ENCODE measurements at places on chromosomes 2 and 18. TPM values are rescaled to one million over a fixed set of nuclear protein-coding genes. Genes with fewer than 3 reads are reported as not detected.

DNA sequence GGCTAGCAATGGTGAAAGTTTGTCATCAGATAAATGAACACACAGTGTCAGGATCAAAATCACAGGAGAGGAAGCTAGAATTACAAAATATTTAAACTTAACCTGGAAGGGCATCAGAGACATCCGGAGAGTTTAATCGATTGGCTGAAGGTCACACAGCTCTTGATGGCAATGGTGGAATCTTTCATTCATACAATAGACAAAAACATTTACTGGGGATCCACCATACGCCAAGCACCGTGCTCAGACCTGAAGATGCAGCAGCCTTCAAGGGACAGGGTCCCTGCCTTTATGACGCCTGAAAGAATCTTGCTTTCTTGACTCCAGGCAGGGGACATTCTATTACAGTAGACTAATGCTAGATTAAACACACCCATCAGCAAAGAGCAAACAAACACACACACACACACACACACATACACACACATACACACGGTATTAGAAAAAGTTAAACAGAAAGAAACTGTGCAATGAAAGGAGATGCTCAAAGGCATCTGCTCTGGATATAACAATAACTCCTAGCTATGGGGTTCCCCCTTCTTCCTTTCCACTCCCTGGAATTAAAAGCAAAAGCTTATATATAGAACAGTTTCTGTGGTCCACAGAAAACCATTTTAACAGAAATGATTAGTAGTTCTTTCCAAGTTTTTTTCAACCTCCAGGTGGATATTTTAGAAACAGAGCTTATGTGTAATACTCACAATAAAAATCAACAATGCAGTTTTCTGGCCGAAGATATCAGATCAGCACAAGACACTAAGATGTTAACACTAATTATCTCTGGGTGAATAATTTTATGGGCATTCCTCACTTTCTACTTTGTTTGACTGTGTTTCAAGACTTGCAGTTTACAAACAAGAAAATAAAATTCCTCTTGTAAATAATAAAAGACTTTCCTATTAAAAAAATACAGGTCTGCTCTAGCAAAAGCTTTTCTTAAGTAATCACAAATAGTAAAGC is 151.7 kb downstream of the ANKRD44 start:
- no peak for DNase-seq

DNA sequence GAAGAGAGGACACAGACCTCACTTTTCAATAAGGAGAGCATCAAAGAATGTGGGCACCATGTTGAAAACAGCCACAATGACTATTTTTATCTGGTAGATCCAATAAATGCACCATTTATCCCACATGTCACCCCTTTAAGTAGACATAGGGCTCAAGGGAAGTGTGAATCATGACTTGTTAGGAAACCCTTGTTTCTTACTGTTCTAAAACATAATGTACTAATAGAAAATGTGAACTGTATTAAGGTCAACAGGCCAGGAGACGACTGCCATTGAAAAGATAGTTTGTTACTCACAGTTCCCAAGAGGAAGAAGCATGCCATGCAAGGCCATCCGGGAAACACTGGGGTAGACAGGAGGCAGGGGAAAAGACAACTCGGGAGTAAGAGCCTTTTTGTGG is 137.7 kb downstream of the EN1 start:
- no peak for DNase-seq

Gene NFATC1
- 21.8 TPM for total RNA-seq

DNA sequence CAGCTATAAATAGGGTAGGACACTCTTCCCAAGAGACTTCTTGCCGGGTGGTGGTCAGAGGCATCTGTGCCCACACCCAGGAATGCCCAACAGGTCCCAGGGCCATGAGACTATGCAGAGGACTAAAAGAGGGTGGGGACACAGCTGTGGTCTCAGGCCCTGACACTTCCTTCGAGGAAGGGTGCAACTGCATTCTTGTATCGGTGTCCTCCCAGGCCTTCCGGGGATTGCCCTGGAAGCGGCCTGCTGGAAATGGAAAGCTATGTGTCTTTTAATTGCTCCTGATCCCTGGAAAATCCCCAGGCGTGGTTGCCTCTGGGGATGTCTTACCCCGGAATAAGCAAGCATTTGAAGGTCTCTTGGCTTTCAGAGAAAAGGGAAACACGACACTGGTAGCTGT is 176.7 kb downstream of the SOX11 start:
- no peak for DNase-seq

DNA sequence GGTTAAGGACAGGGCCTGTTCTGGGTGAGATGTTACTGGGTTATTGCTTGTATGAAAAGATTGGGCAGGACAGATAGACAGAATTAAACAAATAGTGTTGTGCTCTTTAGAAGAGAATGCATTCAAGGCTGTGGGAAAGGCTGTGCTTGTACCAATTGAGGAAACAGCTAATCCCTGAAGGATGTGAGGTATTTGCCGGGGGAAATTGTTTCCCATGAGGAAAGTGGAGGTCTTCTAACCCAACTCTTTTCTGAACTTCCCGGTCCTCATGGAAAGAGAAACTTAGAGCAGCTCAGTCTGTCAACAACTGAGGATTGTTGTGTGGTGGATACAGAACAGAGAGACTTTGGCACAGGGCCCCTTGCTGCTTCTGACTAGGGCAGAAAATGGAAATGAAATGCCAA is 9.5 kb downstream of the SLC1A4 start:
- no peak for DNase-seq

GRCh38 chr2:85022232-85022631 is 51.3 kb downstream of the KCMF1 start:
- DNase-seq, result no peak

DNA sequence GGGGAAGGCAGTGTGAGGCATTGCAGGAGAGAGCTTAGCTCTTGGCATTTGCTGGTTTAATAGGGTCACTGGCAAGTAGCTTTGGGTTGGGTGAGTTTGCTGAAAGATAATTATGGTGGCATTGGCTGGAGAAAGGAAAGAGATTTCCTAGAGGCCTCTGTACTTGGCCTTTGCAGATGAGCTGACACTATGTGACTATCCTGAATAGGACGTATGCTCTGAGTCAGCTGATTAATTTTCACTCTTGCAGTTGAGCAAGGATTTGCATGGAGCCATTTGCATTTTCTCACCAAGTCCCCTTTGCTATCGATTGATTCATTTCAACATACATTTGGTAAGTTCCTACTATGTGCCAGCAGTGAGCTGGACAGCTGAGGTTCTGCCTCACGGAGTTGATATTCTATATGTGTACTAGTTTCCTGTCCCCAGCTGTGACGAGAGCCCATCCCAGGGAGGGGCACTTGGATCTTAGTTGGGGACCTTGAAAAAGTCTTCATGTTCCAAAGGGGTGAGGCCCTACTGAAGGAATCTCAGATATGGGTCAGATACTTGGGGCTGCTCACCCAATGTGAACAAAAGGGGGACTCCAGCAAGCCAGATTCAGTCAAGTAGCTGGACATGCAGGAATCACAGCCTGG is 245.7 kb downstream of the LOXHD1 start:
- DNase-seq, result no peak

DNA sequence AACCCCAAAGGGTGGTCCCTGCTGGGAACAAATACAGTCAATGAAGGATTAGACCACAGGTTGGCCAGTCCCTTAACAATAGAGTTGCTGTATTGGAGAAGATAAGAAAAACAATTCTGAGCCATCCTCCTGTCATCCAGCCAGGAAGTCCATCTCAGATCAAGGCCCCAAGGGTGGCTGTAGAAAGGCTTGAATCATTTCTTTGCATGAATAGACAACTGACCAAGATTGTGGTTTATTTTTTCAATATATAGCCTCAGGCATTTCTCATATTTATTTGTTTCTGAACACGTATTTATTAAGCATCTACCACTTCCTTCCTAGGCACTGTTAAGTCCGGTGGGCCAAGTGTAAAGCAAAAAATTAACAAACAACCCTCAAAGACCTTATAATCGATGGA is 274.4 kb upstream of the SLC14A2 start:
- DNase-seq, result no peak

Gene GALNT13
- 0.47 TPM for total RNA-seq

DNA sequence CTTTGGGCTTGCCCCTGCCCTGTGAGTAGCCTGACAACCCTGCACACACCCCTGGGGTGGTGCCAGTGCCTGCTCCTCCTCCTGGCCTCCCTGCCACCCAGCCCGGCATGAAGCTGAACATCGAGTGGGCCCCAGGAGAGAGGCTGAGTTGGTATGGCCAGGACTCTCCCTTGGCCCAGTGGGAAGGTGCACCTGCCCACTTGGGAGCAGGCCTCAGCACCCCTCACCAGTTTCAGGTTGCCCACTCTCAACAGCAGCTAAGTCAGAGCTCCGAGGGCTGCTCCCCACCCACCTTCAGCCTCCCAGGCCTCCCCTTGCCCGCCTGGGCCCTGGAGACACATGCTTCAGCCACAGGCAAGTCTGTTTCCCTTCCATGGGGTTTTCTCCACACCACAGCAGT is 203.1 kb downstream of the KLHL29 start:
- no peak for DNase-seq

Gene IKZF2
- 12.6 TPM for total RNA-seq

Gene IL1F10
- not detected for total RNA-seq

Gene FAM110C
- total RNA-seq, result 78.6 TPM

GRCh38 chr2:109560265-109560664 is 53.5 kb downstream of the SEPTIN10 start:
- DNase-seq, result no peak

DNA sequence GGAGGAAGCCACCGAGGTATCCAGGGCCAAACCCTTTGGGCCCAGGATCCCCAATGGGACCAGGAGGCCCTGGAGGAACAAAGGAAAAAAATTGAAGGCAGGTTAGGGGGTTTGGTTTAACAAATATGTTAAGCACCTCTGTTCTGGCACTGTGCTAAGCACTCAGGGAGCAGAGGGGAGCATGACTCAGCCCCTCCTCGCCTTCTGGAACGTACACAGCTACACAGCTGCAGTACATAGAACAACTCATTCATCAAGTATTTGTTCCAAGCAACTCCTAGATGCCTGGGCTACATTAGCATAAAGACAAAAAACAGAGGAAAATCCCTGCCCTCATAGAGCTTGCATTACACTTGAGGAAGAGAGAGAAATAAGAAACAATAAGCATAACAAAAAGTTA is 153.6 kb downstream of the COL4A4 start:
- DNase-seq, result no peak

Gene DSG4
- 0.09 TPM for total RNA-seq

DNA sequence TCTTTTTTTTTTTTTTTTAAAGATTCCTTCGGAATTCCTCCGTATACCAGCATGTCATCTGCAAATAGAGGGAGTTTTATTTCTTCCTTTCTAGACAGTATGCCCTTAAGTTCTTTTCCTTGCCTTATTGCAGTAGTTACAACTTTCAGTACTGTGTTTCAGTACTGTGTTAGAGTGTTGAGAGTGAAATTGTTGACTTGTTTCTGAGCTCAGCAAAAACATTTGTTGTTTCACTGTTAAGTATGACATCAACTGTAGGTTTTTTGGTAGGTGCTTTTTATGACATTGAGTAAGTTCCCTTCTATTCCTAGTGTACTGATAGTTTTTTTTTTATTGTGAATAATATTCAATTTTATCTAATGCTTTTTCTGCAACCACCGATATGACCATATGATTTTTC is 43.9 kb downstream of the ACVR2A start:
- no peak for DNase-seq

- no peak for DNase-seq
Measured at GRCh38 chr2:43169987-43170386, 56.4 kb downstream of the ZFP36L2 start.

DNA sequence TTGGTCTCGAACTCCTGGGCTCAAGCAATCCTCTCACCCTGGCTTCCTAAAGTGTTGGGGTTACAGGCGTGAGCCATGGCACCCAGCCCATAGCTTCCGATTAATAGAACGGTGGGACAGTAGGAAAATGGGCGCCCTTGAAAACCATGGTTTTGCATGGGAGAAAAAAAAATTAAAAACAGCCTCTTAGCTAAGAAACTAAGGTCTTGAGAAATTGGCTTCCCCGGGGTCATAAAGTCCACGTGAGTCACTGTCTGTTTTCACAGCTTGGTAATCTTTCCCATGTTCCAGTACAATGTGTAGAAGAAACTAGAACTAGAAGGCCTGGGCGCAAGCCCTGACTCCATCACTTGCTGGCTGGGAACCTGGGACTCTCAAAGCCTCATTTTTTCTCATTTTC is 20.7 kb downstream of the B3GNT2 start:
- no peak for DNase-seq

- DNase-seq, result no peak
Measured at GRCh38 chr2:138670734-138671133, 109.5 kb downstream of the NXPH2 start.

Gene LRRTM1
- 2.2 TPM for total RNA-seq

DNA sequence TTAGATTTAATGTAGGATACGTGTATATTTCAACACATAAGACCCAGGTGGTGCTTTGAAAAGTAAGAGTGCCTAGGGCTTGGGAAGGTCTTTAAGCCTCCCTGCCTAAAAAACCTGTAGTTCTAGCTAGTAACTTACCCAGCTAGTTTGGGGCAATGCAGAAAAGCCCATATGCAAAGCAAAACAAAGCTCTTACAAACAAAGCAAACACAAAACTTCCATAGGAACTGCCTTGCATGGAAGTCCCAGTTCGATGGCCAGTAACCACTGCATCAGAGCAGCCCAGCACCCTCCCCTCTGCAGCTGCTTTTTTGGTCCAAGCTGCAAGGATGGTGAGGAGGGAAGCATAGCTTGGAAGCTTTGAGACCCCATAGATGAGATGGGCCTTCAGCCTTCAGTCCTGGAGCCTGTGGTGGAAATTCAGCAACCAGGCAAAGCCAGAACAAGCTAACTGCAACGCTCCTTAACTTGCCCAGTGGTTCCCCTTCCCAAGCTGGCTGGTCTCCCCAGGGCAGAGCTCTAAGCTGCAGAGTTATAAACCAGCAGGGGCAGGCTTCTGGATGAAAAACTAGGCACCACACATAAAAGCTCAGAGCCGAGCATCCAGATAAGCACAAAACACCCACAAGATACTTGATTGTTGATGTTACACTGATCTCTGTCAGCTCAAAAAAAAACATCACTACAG is 16.2 kb downstream of the C2orf76 start:
- no peak for DNase-seq

Gene HOXD8
- total RNA-seq, result 7.9 TPM

All from omental fat pad (tissue), 4 donors.